Activated CD8-positive, alpha-beta memory T cell treated with anti-CD3 and anti-CD28 coated beads for 48 hours (primary cell): ENCODE measurements at places on chromosomes 12 and 14.

DNA sequence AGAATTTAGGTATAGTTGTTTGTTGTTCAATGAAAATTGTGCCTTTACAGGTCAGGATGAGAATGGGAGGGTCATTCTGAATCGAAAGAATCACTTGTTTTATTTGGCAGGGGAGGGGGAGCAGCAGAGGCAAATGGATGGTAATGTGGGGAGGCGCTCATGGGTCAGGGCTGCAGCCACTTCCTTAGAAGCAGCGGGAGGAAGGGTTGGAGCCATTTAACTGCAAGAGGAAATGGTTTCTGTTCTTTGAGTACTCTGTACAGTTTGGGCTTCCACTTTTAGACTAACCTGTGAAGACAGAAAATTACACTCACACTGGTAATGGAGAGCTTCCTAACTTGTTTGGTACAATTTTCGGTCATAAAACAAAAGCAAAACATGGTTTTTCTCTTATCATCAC is 57.2 kb downstream of the PIWIL1 start:
- no peak for DNase-seq

DNA sequence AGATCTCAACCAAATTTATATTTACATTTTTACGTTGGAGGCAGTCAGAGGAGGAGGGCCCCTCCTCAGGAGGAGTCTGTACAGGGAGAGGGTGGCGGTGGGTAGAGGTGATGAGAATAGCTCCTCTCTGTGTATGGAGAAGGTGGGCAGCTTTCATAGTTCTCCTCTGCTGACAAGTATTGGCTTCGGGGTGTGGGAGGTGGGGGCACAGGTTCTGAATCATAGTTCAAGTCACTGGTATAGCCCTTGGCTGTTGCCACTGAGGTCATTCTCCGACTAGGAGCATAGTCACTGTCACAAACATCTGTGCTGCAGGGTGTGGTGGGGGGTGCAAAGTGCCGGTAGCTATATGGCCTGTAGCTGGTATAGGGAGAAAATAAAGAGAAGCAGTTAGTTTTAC is 50.3 kb downstream of the BCL2L14 start:
- no peak for DNase-seq

- DNase-seq, result no peak
Observed at GRCh38 chr12:94811611-94812010, 161.3 kb upstream of the TMCC3 start.

DNA sequence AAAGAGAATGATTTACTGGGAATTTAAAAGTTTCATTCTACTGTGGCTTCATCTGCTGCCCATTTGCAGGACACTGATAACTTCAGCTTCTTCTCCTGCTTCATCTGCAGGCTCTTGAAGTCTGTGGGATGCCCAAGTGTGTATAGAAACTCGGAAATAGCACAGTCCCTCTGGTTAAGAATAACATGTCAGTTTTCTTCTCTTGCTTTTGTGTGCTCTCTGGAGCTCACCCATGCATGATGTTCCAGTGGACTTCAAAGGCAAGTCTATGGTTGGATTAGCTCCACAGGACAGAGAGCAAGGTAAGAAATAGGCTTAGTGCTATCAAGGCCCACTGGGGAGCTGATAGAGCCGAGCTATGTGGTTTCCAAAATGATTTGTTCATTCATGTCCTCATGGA is 13.7 kb downstream of the RMST start:
- no peak for DNase-seq

- DNase-seq, result no peak
Observed at GRCh38 chr12:6171409-6172015, 28.7 kb upstream of the CD9 start.

- DNase-seq, result no peak
Observed at GRCh38 chr12:69440016-69440415, 30.2 kb upstream of the FRS2 start.

DNA sequence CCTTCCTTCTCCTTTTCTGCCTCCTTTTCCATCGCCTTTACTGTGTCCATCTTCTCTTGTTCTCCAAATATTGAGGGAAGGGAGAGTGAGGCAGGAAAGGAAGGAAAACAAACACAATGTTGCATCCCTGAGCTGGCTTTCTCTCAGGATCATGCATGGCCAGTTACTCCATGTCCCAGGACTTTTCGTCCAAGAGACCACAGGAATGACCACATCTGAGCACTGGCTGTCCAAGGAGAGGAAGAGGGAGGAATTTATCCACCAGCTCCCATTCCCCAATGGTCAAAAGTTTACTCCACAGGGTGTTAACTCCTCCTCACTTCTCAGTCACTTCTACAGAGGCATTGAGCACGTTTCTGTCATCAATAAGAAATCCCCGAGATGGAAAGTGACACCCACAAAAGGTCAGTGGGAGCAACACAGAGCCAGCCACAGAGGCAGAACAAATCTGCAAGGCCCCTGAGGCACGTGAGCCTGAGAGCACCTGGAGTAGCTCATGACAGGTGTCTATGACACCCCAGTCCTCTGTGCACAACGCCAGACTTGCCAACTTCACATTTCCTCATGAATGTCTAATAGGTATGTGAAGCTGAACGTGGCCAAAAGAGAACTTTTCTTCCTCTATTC is 177.3 kb upstream of the NUDT4 start:
- no peak for DNase-seq

GRCh38 chr12:56713345-56713744 is 11.8 kb downstream of the NACA start:
- DNase-seq, result no peak

GRCh38 chr14:62528296-62528695 is 517.0 kb downstream of the KCNH5 start:
- no peak for DNase-seq

GRCh38 chr14:74922752-74923401 is at the start of gene RPS6KL1:
Gene RPS6KL1, minus strand, starts transcription at chr14:74923260. Its CDS starts 1,719 bp downstream, at chr14:74921541.
- DNase-seq, result peak; percentile 46

DNA sequence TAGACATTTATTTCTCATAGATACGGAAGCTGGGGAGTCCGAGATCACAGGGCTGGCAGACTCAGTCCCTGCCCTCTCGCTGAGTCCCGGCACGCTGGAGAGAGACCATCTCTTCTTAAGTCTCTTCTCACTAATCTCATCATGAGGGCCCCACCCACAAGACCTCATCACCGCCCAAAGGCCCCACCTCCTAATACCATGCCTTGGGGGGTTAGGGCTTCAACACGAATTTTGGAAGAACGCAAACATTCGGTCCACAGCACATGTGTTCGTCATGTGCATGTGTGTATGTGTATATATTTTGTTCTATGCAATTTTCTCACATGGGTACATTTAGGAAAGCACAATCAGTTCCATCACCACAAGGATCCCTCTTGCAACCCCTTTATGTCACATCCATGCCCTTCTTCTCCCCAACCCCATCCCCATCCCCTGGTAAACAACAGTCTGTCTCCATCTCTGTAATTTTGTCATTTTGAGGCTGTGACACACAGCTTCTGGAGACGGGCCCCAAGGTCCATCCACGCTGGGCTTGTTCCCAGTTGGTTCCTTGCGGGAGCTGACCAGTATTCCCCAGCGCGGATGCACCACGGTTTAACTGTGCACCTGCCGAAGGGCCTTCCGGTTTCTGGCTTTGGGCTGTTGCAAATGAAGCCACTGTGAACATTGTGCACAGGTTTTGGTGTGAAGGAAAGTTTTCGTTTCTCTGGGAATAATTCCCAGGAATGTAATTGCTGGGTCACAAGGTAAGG is 317.5 kb upstream of the DIO3 start:
- no peak for DNase-seq

DNA sequence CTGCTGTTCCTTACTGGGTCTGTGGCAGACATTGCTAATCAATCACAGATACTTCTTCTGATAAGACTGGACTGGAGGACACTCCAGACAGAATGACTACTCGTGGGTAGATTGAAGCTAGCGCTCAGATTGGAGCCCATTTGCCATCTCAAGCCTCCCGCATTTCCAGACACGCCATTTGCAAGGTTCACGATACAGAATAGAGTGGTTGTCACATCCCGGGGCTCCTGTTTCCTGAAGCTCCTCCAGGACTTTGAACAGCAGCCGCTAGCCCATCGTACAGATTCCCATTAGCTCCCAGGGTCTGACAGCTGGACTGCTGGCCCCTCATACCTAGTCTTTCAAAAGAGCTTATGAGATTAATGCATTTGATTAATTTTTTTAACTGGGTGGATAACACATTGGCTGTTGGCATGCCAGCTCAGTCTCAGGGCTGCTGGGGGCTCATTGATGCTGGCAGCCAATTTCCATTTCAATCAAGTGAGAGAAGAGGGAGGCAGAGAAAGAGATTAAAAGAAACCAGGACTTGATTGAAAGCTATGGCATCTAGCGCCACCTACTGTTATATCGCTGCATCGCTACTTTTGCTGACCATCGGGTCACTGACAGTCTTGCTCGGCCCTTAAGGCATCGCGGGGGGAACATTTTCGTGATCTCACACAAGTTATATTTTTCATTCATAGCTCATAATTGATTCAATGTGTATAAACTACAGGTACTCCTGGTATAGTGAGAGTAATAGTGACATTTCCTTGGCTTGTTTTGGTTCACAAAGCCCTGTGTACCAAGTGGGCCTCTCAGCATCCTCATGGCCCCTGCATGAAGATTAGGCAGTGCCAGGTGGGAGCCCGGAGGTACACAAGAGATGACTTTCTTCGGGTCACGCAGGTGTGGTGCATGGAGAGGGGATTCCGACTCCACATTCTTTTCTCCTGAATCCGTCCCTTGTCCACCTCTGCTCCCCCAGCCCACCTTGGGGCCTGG is 78.6 kb downstream of the CCDC60 start:
- peak; percentile 7 for DNase-seq

DNA sequence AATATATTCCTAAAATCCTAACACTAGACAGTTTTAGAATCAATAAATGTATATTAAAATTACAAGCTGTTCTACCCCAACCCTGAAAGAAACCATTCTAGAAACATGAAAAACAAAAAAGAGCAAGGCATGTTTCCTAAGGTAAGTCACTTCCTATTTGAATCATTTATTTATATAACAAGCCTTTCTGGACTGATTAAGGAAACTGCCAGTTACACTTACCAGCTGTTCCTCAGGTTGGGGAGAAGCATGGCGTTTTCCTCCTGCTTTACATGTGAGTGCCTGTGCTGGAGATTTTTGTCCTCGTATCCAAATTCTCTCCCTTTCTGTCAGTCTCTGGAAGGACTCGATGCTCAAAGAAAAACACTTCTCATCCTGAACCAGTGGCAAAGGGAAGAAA is 183.3 kb downstream of the EFCAB11 start:
- no peak for DNase-seq
